ENCODE measurements at places on chromosomes 16 and 17.

DNA sequence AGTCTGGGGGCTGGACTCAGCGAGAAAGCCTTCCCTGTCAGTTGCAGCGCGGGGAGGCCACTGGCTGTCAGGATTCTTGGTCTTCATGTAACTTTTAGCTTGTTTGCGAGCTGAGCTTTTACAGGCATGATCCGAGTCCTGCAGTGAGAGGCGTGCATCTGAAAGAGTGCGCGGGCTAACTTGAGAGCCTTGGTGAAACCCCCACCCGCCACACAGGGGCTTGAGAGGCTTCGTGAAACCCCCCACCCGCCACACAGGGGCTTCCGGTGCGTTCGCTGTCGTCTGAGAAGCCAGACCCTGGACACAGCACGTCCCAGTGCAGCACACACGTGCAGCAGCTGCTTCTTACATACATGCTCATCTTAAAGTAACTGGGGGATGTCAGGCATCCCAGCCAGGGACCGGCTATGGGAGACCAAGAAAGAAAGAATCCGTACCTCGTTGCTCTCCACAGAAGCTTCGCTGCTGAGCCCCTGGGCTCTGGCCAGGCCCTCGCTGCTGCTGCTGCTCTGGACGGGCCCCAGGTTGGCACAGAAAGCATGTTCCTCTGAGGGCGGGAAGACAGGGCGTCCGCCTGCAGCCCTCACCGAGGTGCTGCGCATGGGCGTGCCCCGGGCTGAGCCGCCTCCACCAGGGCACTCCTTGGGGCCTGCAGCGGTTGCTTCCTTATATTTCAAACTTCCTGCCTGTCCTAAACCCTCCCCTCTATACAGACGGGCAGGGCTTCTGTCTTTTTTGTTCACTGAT, 7.8 kb downstream of the NUDT16L1 start:
- no peak for DNase-seq

DNA sequence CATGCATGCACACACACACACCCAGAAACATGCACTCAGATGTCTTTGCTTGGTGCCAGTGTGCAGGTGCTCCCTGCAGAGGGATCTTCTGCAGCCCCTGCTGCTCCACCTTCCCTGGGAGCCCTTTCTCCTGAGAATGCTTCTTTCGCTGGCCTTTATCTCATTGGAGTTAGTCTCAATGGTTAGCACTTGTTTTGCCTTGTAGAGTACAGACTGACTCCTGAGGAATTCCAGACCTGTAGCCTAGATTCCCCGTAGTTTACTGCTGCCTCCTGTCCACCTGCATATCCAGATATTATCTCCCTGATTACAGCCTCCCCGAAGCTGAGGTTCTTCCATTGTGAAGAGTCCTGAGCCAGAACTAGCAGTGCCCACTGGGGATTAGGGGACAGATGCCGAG, 3.1 kb upstream of the KRT12 start:
- no peak for DNase-seq

GRCh38 chr17:17041018-17041521, 1.2 kb upstream of the MPRIP start:
- DNase-seq: peak; percentile 95

GRCh38 chr17:49054342-49055092, 57.3 kb downstream of the IGF2BP1 start:
- no peak for DNase-seq

DNA sequence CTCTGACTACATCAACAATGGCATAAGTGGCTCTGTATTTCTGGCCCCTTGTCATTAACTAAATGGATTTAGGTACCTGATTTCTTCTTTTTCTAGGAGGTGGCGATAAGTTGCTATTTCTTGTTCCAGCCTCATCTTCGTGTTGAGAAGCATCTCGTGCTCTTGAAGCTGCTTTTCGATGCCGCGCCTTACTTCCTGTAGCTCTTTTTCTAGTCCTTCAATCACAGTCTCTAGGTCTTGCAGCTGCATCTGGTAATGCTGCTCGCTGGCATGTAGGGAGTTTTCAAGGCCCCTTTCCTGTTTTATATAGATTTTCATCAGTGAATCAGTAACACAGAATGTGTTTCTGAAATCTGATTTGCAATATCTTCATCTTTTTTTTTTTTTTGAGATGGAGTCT, 5.1 kb downstream of the KRT222 start:
- no peak for DNase-seq

- DNase-seq: no peak
Observed at GRCh38 chr16:13244770-13245169, 343.4 kb downstream of the SHISA9 start.
